ENCODE measurements at places on chromosomes 5 and 9.
A peak's percentile ranks its signal among the peaks of the same experiment; 100 is the strongest.

- H3K27me3 ChIP-seq = no peaks in the 10 kb centered on the region
- no peaks in the 10 kb centered on the region for H3K36me3 ChIP-seq
- no peak for DNase-seq
- no peak overlapping the region for H3K4me3 ChIP-seq
Observed at GRCh38 chr5:112381521-112381920, 37.6 kb downstream of the EPB41L4A start.

DNA sequence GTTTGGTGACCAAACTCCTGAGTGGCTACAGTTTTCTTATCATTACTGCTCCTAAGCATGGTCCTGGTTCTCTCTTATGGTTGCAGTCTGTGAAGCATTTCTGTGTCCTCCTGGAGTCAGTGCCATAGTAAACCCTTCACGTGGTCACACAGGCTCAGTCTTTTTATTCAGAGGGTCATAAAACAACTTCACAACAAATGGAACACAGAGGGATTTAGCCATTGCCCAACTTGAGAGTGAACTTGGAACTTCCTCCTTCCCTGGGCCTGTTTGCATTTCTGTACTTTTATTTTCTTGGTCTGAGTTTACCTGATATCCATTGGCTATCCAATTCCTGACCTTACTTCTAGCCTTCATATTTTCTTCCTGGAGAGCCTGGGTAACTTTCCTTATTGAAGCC is 144.9 kb downstream of the CCDC192 start:
- no peak overlapping the region for H3K4me3 ChIP-seq
- H3K27me3 ChIP-seq = no peaks in the 10 kb centered on the region

- DNase-seq = peak; percentile 72
- H3K4me3 ChIP-seq = no peak overlapping the region
- H3K27ac ChIP-seq = no peak overlapping the region
- no peaks in the 10 kb centered on the region for H3K27me3 ChIP-seq
- H3K36me3 ChIP-seq = no peaks in the 10 kb centered on the region
Observed at GRCh38 chr5:94916619-94917018, 298.1 kb downstream of the SLF1 start.

GRCh38 chr9:4935001-4935672 is 49.9 kb upstream of the JAK2 start:
- DNase-seq = no peak
- no peaks in the 10 kb centered on the region for H3K27me3 ChIP-seq
- H3K4me3 ChIP-seq = no peak overlapping the region
- no peak overlapping the region for H3K27ac ChIP-seq

- H3K27me3 ChIP-seq = no peaks in the 10 kb centered on the region
- H3K27ac ChIP-seq = no peak overlapping the region
- DNase-seq = peak; percentile 51
- no peak overlapping the region for H3K4me3 ChIP-seq
- no peaks in the 10 kb centered on the region for H3K36me3 ChIP-seq
Observed at GRCh38 chr9:83986765-83987401, 6.3 kb downstream of the RMI1 start.

GRCh38 chr5:52661903-52662595 is 125.7 kb upstream of the ITGA1 start:
- H3K27ac ChIP-seq = no peak overlapping the region
- H3K4me3 ChIP-seq = no peak overlapping the region
- no peaks in the 10 kb centered on the region for H3K36me3 ChIP-seq
- H3K4me1 ChIP-seq = no peaks in the 10 kb centered on the region
- no peak for DNase-seq

DNA sequence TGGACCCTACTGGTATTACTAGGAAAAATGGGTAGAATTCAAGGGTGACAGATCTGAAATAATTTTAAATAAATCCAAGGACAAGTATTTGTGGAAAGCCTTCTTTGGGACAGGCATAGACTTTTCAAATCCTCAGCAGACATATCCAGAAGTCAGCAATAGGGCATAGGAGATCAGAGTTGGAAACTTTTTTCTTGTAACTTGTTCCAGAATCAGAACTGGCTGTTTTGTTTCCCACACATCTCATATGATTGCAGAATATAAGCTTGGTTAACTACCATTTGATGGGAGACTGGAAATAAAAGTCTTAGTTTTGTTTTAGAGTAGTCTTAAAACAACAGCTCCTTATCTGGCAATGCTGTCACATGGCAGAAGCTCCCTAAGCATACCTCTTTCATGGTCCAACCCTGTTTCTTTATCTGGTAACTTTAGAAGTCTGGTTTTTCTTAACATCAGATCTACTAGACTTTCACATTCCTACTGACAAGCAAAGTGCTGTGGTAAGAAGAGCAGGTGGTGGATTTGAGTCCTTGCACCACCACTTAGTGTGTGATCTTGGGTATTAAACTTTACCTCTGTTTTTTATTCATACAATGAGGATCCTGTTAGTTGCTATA is 25.1 kb downstream of the XRCC4 start:
- no peaks in the 10 kb centered on the region for H3K4me1 ChIP-seq
- H3K4me3 ChIP-seq = no peak overlapping the region
- no peaks in the 10 kb centered on the region for H3K36me3 ChIP-seq
- no peak overlapping the region for H3K27ac ChIP-seq
- DNase-seq = no peak
- H3K27me3 ChIP-seq = no peaks in the 10 kb centered on the region

- peaks cover 82% of the 10 kb centered on the region for H3K27me3 ChIP-seq
- peak; percentile 33 for DNase-seq
- H3K36me3 ChIP-seq = no peaks in the 10 kb centered on the region
- H3K4me3 ChIP-seq = no peak overlapping the region
- no peak overlapping the region for H3K27ac ChIP-seq
Observed at GRCh38 chr5:135034236-135034962, 371 bp upstream of the PITX1 start.

DNA sequence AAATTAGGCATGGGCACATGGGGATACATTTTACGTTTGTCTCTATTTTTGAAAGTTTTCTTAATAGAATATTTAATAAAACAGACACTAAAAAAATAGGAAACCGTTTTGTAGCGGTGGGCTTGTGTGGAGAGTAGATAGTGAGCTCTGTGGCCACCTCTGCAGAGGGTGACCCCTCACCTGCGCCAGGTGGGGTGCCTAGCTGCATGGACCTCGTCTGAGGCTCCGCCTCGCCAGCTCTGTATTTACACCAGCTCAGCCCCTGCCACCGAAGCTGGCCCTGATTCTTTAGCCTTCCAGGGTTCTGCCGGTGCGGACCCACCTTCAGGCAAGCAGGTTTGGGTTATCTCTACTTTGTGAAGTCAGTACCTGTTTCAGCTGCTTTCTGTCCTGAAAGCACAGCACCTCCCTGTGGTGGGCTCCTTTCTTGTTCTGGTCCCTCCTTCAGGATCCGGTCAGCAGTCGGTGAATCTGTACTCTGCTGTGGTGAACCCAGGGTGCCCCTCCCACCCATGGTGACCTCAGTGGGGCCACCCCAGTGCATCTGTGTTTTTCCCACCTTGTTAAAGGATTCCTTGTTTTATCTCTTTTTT is 105.2 kb upstream of the CACNA1B start:
- peaks cover 23% of the 10 kb centered on the region for H3K36me3 ChIP-seq
- no peak for DNase-seq
- H3K27me3 ChIP-seq = no peaks in the 10 kb centered on the region
- H3K27ac ChIP-seq = no peak overlapping the region
- peaks cover 6% of the 10 kb centered on the region for H3K4me1 ChIP-seq

DNA sequence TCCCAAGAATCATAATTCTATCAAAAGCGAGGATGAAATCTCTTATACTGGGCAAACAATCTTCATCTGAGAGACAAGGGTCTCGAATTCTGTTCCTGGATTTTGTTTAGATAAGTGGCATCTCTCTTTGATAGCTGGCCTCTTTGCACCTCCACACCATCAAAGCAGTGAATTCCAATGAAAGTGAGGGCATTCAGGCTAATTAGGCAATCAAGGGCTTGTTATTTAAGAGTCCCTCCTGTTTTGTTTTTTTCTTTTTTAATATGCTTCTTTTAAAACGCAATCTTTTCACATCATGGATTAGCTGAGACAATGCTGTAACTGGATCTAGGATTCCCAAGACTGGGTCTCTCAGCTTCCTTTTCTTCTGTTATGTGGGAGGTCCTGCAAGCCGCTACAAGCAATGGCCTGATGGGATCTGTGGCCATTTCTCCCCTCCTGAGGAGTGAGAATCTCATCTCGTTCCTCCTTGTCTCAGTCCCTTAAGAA is 67.9 kb downstream of the TNC start:
- no peaks in the 10 kb centered on the region for H3K27me3 ChIP-seq
- no peak for DNase-seq
- no peak overlapping the region for H3K27ac ChIP-seq
- H3K36me3 ChIP-seq = no peaks in the 10 kb centered on the region
- H3K4me3 ChIP-seq = no peak overlapping the region

DNA sequence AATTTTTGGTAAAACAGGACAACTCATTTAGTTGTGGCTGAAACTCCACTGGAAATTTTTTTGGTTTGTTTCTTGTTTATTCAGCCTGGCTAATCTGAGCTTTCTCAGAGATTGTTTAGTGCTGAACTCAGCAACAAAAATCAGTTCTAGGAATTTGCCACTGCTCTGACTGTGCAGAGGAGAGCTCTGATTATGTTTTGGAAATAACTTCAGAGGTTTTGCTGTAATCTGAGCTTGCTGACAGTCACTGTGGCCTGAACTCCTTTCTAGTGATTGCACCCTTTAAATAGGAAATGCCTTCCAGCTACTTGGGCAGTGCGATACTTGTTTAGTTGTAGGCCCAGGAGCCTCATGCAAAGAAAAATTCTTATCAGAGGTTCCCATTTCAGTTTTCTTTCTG is 60.2 kb downstream of the OSTF1 start:
- H3K27me3 ChIP-seq = no peaks in the 10 kb centered on the region
- no peak overlapping the region for H3K27ac ChIP-seq
- no peak overlapping the region for H3K4me3 ChIP-seq
- peaks cover 7% of the 10 kb centered on the region for H3K4me1 ChIP-seq
- DNase-seq = no peak
- peaks cover 12% of the 10 kb centered on the region for H3K36me3 ChIP-seq

GRCh38 chr9:115135821-115136778 is 18.1 kb upstream of the TNC start:
- H3K36me3 ChIP-seq = no peaks in the 10 kb centered on the region
- no peak for DNase-seq
- H3K27ac ChIP-seq = no peak overlapping the region
- no peaks in the 10 kb centered on the region for H3K4me1 ChIP-seq

DNA sequence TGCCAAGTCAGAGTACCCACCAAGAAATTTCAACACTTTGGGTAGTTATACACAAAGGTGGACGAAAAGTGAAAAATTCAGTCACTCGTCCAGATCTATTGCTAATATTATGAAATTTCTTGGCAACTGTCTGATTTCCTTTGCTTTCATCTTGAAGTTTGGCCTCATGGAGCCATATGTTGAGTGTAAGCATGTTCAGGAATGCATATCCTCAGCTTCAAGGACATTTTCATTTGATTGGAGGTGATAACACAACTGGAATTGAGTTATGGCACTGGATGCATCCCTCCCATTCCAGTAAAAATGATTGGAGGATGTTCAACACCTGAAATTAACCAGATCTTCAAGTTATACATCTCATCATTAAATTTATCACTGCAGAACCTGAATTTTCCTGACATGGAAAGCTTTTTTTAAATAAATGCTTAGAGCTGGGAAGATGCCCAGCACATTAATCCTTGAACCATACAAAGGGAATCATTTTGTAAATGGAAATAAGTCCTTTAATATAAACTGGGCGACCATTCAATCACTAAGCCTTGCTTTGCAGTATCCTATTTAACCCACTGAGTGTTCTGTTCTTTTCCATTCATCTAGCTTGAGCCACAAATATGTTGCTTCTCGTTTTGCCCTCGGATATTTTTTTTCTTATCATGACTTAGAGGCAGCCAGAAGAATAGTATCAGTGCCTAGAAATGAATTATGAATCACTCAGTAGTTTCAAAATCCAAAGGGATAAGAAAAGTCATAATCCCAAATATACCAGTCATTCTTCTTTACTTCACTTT is 273.7 kb upstream of the PIK3R1 start:
- H3K27me3 ChIP-seq = no peaks in the 10 kb centered on the region
- H3K27ac ChIP-seq = no peak overlapping the region
- H3K36me3 ChIP-seq = no peaks in the 10 kb centered on the region
- DNase-seq = no peak

DNA sequence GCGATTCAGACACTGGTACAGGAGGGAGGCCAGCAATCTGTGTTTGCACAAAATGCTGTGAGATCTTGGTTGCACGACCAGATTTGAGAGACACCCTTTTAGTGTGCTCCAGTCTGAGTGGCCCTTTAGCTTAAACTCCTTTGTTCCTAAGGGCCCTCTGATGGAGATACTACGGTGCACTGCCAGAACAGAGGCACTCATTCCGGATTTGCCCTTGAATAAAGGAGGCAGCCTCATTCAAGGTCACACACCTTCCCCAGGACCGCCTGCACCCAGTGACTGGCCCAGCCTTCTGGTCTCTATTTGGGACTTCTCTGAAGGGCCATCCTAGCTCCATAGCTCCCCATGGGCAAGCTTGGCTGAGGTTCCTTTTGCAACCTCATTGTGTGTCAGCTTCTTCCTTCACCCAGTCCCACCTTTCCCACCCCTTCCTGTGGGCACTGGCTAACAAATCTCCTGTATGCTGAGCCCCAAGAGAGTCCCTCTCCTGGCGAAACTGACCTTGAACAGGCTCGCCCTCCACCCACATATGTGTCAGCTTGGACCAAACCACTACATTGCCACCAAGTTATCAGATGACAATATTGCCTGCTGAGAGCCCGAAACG is 191.7 kb downstream of the GABBR2 start:
- no peak overlapping the region for H3K4me3 ChIP-seq
- H3K27ac ChIP-seq = no peak overlapping the region
- no peaks in the 10 kb centered on the region for H3K36me3 ChIP-seq
- no peaks in the 10 kb centered on the region for H3K27me3 ChIP-seq
- H3K4me1 ChIP-seq = peaks cover 19% of the 10 kb centered on the region

DNA sequence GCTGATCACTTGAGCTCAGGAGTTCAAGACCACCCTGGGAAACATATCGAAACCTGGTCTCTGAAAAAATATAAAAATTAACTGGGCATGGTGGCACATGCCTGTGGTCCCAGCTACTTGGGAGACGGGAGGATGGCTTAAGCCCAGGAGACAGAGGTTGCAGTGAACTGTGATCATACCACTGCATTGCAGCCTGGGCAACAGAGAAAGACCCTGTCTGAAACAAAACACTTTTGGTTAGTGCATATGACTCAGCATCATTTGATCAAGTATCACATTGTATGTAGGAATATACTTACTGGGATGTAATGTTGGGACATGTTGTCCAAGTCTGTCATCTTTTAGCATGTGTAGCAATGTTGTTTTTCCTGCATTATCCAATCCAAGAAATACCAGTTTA is 12.0 kb downstream of the SAR1B start:
- peaks cover 46% of the 10 kb centered on the region for H3K36me3 ChIP-seq
- no peak overlapping the region for H3K27ac ChIP-seq
- H3K4me1 ChIP-seq = no peaks in the 10 kb centered on the region

- peaks cover 9% of the 10 kb centered on the region for H3K4me1 ChIP-seq
- H3K36me3 ChIP-seq = no peaks in the 10 kb centered on the region
- H3K4me3 ChIP-seq = no peak overlapping the region
- no peak for DNase-seq
- H3K27ac ChIP-seq = no peak overlapping the region
Observed at GRCh38 chr5:124040799-124041198, 528.8 kb downstream of the CSNK1G3 start.

Data from thyroid gland (tissue), 4 donors.